ENCODE measurements at places on chromosomes 3 and 15. TPM values are rescaled to one million over a fixed set of nuclear protein-coding genes. Genes with fewer than 3 reads are reported as not detected.

DNA sequence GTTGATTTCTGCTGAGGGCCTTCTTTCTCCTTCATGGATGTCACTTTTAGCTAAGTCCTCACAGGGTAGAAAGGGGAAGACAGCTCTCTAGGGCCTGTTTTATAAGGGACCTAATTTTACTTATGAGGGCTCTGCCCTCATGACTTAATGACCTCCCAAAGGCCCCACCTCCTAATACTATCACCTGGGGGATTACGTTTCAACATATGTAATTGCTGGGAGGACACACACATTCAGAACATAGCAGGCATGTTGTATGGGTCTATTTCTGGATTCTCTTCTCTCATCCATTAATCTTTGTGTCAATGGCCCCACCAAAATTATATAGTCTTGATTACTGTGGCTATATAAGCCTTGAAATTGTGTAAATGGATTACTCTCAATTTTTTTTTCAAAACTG is 255.0 kb downstream of the CLSTN2 start:
- DNase-seq: no peak
- H3K36me3 ChIP-seq: no peaks in the 10 kb centered on the region
- no peaks in the 10 kb centered on the region for H3K4me1 ChIP-seq
- H3K4me3 ChIP-seq: no peak overlapping the region

DNA sequence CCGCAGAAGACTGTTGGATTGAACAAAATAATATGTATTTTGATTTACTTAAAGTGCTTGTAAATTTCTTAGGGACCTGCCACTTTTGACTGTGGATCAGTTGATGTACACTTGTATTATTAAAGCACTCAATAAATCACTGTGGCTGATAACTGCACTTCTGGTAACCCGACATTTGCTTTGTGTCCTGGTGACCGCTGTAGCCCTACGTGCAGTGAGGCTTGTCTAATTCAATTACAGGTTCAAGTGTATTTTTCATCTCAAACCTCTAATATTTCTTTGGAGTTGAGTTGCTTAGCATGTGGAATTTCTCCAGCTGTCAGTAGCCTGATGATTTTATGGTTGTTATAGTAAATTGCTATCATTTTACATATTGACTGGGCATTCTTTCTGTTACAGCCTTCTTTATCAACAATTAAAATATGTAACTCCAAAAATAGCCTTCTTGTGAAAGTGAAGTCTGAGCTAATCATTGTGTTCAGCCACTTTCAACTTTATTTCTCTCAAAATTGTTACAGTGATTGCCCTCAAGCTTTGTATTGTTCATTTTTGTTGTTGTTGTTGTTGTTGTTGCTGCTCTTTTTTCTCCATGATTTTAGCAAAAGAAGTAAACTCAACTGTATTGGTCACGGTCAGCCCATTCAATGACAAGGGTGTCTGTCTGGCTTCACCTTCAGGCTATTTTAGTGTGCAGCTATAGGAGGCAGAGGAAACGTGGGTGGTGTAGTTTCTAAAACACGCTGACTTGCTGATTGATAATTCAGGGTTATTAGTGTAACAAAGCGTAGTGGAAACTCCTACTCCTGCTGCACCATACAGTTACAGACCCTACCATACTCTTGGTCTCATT is 215.1 kb upstream of the UBE2E1 start:
- DNase-seq: no peak
- peaks cover 12% of the 10 kb centered on the region for H3K36me3 ChIP-seq
- no peaks in the 10 kb centered on the region for H3K27me3 ChIP-seq

The CSTA gene
- not detected for total RNA-seq

The MRPL46 gene
- 29.6 TPM for total RNA-seq

DNA sequence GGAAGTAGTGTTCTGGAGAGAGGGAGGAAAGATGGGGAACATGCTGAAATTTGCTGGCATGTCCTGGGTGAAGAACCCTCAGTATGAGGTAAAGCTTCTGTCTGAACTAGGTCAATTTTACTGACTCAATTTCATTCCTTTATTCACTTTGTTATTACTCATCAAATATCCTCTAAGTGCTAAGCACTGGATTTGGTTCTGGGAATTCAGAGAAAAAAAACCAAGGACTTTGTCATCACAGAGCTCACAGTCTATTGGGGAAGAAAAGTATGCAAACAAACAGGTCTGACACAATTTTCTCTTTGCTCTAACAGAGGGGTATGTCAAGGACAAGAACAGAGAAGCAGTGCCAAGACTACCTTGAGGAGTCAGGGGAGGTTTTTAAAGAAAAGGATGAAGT is 68.0 kb downstream of the TFG start:
- H3K27ac ChIP-seq: no peak overlapping the region
- H3K27me3 ChIP-seq: peaks cover 2% of the 10 kb centered on the region
- H3K4me1 ChIP-seq: no peaks in the 10 kb centered on the region
- no peaks in the 10 kb centered on the region for H3K36me3 ChIP-seq
- no peak for DNase-seq
- no peak overlapping the region for H3K4me3 ChIP-seq

The KLF15 gene
- total RNA-seq: 0.39 TPM

The CCDC71 gene
- total RNA-seq: 28.9 TPM

All from activated B cell treated with CpG ODN at 0.5 μM for 24 hours (primary cell).